ENCODE measurements at places on chromosomes 3 and 15. TPM values are rescaled to one million over a fixed set of nuclear protein-coding genes. Genes with fewer than 3 reads are reported as not detected.

GP9 gene
- not detected for total RNA-seq

ASB14 gene
- not detected for total RNA-seq

GOLGA8A gene
- 31.7 TPM for total RNA-seq

SETD5 gene
- 175 TPM for total RNA-seq
